ENCODE measurements at places on chromosomes 11 and 22.
A peak's percentile ranks its signal among the peaks of the same experiment; 100 is the strongest.

DNA sequence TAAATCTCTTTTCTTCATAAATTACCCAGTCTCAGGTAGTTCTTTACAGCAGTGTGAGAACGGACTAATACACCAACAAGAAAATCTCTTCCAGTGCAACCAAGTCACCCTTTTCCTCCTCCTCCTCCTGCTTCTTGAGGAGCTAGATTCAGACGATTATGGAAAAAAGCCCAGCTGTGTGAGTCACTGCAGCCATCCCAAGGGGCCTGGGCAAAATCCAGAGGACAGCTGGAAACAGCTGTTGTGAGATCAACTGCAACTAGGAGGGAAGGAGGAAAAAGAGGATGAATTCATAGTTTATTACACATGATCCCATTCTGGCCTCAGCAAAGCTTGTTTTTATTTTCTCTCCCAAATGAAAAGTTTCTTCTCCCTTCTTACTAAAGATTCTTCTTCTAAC, 32.9 kb downstream of the RBFOX2 start:
- no peak for DNase-seq

GRCh38 chr22:16957781-16958180, 50.2 kb downstream of the GAB4 start:
- no peak for DNase-seq

DNA sequence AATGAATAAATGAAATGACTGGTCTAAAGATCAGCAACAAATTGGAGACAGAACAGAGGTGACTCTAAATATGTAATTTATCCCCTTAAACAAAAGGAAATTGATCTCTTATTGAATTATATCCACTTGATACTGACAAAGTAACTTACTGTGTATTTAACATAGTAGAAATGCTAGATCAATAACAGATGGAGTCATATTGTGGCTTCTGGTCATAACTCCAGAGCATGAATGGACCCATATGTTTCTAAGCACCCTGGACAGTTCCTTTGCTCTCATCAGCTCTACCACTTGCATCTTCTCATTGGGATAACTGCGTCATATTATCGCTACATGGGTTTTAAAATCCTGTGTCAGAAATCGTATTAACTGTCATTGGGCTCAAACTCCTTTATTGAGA, 222.3 kb downstream of the ETS1 start:
- DNase-seq: no peak

DNA sequence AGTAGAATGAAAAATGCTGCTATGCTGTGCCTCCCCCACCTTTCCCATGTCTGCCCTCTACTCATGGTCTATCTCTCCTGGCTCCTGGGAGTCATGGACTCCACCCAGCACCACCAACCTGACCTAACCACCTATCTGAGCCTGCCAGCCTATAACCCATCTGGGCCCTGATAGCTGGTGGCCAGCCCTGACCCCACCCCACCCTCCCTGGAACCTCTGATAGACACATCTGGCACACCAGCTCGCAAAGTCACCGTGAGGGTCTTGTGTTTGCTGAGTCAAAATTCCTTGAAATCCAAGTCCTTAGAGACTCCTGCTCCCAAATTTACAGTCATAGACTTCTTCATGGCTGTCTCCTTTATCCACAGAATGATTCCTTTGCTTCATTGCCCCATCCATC, 14.9 kb upstream of the HBE1 start:
- DNase-seq: no peak

DNA sequence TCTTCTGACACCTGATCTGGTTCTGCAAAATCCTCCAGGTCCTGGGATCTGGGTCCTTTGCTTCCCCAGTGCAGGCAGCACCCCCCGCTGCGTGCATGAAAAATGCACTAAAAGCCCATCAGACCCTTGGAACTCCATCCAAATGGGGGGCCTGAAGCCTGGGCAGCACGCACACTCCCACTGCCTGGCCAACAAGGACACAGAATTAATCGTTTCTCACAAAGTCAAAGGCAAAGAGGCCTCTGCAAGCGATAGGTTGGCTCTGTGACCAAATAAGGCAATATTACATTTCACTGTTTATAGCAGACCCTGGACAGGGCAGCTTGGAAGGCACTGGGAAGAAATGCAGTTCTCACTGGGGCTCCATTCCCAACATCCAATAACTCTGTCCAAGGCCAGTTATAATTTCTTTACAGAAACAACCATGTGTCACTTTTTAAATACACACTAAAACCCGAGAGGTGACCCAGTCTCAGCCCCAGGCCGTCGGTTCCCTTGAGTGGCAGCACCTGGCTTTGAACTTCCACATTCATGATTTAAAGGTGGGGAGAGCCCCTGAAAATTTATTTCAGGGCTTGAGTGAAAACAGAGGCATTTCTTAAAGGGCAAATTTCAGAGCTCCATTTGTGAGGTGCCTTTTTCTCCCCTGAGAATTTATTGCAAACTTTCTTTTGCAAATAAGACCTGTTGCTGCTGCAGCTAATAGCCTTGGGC, 114.4 kb upstream of the ANO1 start:
- no peak for DNase-seq

DNA sequence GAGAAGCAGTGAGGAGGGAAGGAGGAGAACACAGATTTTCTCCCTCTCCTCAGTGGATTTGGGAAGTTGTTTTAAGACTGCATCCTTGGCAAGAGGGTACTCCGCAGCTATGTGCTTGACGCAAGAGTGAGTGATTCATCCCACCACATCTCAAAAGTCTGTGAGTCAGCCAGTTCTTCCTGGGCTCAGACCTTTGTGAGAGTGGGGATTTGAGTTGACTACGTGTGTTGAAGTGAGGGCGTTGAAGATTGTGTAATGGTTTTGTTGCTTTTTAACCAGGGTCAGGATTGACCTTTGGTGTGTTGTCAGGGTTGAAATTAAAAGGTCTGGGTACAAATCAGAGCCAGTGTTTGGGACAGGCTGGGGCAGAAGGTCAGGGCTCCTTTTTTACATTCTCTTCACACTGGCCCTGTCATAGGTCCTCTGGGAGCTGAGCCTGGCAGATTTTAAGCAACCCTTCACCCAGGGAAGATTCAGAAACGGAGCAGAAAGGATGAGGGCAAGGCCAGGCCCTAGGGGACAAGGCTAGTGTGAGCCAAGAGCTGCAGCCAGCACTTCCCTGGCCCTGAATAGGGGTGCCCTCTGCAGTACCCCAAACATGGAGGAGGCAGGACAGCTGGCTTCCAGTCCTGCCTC, 4.2 kb upstream of the C11orf86 start:
- no peak for DNase-seq

GRCh38 chr11:114163830-114164401, 104.4 kb downstream of the ZBTB16 start:
- no peak for DNase-seq

DNA sequence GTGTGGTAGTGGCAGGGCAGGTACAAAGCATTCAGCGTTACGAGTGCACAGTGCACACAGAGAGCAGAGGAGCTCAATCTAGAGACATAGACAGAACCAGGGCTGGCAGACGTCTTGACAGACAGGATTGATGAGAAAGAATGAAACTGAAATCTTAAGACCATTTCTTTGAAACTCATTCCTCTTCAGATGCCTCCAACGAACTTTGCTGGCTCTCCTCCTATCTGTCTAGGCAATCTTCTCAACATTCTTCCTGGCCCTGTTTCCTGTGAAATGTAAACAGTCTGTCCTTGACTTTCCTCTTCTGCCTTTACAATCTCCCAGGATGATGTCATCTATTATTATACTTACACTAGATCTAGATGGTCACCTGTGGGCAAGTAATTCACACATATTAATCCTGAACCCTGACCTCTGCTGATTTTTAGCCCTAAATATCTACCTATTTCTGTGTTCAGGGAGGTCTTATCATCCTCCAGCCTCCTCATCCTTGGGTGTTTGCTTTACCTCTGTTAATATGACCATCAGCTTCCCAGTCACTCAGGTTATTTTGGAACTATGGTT, 119.5 kb downstream of the ENTHD1 start:
- no peak for DNase-seq

DNA sequence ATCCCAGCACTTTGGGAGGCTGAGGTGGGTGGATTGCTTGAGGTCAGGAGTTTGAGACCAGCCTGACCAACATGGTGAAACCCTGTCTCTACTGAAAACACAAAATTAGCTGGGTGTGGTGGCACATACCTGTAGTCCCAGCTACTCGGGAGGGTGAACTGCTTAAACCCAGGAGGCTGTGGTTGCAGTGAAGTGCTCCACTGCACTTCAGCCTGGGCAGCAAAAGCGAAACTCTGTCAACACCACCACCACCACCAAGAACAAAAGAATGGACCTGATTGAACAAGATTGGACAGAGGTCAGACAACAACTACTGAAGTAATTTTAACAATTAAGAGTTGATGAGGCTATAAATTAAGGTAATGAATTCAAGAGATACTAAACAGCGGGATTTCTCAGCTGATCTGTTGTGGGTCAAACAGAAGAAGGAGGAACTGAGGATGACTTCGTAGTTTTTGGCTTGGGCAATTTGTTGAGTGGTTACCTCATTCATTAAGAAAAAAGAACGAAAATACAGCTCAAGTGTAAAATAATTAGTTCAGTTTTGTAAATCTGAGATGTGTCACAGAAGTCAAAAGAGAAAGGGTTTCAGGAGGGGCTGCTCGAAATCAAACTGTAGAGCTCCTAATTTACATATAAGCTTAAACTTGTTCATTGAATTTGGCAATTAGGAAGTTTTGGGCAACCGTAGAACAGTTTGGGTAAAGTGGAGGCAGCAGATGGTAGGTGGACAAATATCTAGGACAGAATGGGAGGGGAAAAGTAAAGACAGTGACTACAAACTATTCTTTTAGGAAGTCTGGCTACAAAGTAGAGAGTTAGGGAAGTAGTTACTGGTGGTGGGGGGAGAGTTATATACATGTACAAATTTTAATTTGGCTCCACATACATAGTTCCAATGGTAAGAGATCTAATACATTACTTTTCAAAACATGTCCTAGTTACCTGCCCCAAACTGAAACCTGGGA, 4.5 kb downstream of the IL18 start:
- DNase-seq: no peak

GRCh38 chr11:44728491-44728910, 1.7 kb downstream of the TSPAN18 start:
- DNase-seq: no peak

- no peak for DNase-seq
Observed at GRCh38 chr11:48141475-48142122, 75.0 kb upstream of the OR4B1 start.

GRCh38 chr22:41308054-41308453, 6.7 kb downstream of the ZC3H7B start:
- DNase-seq: no peak

DNA sequence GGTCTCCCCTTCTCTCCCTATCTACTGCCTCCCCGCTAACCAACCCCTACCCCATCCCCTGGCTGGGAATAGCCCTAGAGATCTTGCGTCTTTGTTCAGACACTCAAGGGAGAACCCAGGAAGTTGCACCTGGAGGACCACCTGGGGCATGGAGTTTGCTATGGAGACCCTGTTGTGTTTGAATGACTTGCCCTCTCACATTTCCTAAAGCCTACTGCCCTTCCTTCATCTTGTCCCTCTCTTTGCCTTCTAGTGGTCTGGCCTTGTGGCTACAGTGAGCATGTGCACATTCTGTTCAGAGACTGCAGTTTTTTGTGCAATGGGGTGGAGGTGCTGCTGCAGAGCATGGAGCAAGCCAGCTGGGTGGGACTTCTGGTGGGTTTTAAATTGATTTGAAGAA, 42.5 kb downstream of the ZNRF3 start:
- no peak for DNase-seq

DNA sequence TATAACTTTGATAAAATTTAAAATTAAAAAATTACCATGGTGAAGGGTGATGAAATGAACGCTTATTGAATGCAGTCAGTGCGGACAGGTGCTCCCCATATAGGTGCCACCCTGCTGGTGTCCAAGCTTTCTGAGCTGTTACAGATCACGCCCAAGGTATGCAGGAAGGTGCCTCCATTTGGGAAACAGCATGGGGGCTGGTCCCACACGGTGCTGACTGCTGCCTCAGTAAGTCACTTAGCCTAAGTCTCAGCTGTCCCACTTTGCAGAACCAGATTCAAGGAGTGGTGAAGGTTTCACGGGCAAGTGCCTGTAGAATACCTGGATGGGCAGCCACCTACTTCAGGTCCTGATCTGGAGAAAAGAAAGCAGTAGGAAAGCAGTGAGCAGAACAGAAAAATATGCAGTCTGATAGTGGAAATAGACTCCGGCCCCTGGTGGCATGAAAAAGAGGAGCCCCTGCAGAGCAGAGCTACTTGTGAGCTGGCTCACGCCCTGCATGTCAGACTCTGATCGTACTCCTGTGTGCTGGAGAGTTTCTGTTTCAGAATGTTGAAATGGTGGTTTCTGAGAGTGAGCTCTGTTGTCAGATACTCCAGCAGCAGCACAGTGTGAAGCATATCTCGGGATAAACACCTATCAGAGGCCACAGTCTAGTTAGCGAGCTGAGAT, 33.2 kb downstream of the ADORA2A start:
- DNase-seq: no peak

- DNase-seq: no peak
Observed at GRCh38 chr11:48020092-48020755, 39.9 kb downstream of the PTPRJ start.

- DNase-seq: no peak
Observed at GRCh38 chr11:24697522-24698111, 200.8 kb downstream of the LUZP2 start.

- peak; percentile 49 for DNase-seq
Observed at GRCh38 chr11:96393753-96394348, 4.0 kb downstream of the JRKL start.

DNA sequence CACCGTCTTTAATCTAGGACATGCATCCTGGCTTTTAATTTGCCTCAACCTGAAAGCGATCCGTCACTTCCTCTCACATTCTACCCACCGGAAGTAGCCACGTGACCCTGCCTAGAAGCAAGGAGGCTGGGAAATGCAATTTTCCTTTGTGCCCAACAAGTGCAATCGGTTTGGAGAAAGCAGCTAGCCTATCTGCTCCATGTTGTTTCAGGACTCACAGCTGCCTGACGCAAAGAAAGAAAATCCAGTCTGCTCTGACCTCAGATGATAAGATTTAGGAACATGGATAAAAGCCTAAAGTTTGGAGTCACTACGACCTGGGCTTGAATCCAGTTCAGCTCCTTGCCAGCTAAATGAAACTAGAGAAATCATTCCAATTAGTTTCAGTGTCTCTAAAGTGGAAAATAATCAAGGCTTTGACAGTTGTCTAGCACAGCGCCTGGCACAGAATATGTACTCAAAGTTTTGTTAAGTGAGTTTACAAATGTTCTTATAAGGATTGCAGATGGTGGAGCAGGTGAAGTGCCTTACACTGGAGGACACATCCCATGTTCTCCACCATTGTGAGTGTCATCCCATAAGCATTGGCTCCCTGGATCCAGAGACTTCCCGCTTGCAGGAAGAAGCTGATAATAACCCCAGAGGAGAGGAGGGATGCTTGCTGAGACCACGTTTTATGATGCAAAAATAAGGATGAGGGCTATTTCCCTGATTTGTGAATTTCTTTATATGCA, 553.7 kb downstream of the MN1 start:
- DNase-seq: no peak
